ENCODE measurements at places on chromosomes 1 and 21.
A peak's percentile ranks its signal among the peaks of the same experiment; 100 is the strongest.

GRCh38 chr1:233113009-233113879 is 162.8 kb downstream of the NTPCR start:
- peak; percentile 90 for DNase-seq

- DNase-seq, result no peak
Measured at GRCh38 chr1:41633764-41634163, 149.3 kb upstream of the EDN2 start.

DNA sequence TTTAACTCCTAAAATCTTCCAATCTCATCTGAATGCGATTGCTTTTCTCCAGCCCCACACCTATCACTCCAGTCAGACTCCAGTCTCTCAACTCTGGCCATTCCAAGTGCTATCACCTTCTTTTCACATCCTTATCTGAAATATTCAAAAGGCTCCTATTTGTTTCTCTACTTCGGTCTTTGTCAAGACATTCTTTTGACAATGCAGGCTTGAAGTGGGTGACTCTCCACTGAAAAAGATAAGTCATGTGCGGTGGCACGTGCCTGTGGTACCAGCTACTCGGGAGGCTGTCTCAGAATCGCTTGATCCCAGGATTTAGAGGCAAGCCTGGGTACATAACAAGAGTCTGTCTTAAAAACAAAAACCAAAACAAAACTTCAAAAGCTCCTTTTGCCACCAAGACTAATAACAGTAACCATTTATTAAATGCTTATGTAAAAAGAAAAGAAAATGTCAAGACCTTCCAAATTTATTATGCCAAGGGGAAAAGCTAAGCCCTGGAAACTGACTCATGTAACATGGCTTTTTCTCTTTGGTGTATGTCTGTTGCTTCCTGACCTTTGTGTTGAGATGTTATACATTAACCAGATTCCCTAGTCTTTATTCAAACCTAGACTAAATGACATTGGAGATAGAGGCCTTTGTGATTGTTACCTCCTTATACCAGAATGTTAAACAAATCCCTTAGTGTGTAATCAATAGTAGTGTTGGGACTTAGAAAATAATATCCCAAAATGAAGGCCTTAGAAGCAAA is 3.6 kb downstream of the ALG14 start:
- DNase-seq, result no peak

DNA sequence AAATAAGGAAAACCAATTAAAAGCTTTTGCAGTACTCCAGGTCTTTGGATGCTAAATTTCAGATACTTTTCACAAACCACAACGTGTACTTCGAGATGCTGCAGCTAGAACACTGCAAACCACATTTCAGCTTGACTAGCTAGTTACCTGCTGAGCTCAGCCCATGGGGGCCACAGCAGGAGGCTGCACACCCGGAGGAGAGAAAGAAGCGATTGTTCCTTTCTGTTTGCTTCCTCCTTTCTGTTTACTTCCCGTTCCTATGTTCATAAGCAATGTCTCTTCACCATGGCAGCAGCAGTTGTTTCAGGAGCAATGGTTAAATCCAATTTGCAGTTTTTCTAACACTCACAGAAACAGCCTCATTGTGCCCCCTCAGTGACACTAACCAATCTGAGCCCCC is 225.6 kb upstream of the FGGY start:
- no peak for DNase-seq

GRCh38 chr1:203117611-203118575 is 9.6 kb upstream of the ADORA1 start:
- DNase-seq, result peak; percentile 94

DNA sequence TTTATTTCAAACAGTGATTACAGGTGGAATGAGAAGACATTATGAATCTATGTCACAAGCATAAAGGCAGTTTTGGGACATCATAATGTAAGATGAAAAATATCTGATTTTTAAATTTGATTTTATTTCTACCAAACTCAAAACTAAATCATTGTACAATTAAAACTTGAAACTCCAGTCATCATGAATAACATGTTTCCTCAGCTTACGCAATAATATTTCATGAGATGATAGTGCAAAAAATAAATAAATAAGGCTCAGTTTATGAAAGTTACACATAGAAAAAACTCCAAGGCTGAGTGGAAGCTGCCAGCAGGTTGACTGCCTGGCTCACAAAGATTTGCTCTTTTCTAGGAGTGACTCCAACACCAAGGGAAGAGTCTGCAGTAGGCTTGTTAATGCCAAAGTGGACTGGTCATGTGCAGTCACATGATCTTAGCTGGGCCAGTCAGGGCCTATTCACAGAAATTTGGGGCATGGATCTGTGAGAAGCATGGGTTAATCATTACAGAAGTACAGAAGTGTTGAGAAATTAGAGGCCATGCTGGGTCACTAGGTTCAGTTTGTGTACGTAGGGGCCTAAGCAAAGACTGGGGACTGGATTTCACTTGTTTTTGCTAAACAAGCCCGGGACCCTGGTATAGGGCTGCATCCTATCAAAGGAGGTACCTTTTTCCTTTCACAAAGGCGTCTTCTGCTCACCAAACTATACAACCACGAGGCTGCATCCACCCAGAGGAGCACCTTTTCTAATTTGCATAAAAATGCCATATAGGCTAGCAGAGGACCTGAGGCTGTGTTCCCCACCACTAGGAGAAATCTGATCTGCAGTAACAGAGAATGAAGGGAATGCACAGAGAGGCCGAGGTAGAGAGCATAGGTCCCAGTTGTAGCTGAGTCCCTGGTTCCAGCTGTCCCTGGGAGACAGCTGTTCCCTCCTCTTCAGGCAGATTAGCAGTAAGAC is 4.9 kb upstream of the ABCA4 start:
- DNase-seq, result peak; percentile 64

DNA sequence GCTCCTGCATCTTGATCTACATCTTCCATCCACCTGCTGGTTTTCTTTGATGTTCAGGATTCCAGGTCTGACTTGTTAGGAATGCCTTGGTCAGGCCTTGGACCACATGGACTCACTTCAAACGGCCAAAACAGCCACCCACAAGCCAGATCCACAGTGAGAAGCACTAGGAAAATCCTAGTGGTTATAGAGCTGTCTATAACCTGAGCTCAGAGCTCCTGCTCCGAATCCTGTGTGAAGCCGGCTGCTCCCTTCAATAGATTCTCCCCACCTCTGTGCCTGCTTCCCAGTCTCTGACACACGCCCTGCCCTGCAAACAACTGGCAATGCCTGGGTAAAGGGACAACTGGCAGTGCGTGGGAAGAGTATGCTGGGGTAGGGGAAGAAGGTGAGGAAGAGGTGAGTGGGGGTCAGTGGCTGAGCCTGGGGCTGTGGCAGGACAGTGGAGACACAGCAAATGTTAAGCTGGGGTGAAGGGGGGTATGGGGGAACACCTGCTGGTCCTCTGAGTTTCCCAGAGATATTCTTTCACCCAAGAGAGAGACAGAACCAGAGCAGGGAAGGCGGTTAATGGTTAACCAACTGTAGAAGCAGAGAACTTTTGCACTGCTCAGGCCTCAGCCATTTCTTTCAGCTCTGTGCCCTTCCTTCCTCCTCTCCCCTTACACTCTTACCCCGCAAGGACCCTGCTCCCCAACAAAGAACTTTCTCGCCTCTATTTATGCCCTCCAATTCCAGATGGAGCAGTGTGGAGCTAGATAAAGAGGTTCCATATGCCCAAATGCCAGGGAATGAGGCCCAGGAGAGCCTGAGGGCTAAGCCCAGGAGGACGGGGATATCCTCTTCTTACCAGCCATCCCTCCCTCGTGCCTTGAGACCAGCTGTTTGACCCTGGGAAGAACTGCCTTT is 4.5 kb downstream of the PLXNA2 start:
- no peak for DNase-seq

GRCh38 chr1:196409586-196409985 is 198.7 kb downstream of the KCNT2 start:
- no peak for DNase-seq

DNA sequence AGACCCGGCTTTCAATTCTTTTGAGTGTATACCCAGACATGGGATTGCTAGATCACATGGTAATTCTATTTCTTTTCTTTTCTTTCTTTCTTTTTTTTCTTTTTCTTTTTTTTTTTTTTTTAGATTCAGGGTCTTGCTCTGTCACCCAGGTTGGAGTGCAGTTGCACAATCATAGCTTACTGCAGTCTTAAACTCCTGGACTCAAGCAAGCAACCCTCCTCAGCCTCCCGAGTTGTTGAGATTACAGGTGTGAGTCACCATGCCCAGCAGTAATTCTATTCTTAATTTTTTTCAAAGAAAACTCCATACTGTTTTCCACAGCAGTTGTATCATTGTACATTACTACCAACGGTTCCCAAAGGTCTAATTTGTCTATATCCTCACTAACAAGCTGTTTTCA is 13.5 kb upstream of the RNF186 start:
- DNase-seq, result no peak

DNA sequence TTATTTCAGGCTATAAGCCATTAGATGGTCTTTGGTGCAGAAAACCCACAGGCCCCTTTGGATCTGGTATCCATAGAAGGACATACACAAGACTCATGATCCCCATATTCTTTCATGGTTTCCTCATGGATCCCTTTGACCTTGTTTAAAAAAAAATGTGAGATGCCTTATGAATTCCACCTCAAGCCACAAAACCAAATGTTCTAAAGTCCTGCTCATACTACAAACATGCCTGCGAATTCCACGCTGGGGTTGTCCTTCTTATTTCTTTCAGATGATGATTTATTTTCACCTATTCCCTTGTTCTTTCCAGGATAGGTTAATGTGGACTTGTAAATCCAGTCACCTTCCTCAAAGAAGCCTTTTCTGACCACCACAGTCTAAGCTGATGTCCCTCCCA is 256.9 kb upstream of the DPYD start:
- DNase-seq, result no peak

DNA sequence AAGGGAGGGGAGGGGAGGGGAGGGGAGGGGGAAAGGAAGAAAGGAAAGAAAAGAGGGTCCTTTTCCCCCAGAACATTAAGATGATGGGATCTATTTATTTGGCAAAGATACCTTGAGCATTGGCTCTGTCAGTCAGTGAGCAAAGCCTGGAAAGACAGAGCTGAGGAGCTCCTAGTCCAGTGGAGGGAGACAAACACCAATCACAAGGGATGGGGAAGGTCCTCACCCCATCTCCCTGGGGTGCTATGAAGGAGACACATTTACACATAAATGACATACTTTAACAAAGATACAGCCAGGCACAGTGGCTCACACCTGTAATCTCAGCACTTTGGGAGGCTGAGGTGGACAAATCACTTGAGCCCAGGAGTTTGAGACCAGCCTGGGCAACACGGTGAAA is 154.9 kb upstream of the TIAM1 start:
- DNase-seq, result no peak

GRCh38 chr1:32307324-32307723 is 15.4 kb downstream of the HDAC1 start:
- no peak for DNase-seq

DNA sequence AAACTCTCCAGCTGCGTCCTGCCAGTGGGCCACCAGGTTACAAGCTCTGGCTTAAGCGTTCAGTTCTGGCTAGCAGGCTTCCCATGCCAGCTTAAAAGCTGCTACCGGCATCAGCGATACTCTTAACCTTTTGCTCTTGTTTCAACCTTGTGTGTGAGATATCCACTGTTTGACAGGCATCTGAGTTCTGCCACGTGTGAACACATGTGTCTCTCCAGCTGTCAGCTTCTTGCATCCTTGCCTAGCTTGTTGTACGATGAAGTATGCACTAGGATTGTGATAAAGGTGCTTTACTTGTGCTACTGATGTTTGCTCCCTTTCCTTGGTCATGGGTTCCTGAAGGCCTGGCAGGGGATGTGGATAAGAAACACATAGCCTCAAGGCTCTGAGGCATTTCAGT is 201.6 kb downstream of the PRDM2 start:
- no peak for DNase-seq

DNA sequence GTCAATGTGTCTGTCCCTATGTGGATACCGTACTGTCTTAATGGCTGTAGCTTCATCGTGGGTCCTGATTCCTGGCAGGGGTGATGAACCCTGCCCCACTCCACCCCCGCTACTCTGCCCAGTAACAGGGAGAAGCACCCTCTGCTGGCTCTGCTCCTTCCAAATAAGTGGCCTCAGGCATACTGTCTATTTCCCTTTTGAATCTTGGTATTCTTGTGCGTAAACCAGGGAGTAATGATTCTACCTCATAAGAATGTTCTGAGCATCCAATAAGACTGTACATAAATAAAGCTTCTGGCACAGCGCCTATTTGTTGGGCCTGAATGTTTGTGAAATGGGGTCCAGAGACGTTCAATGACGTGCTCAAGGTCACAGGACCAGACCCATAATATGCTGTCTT is 35.2 kb upstream of the CTPS1 start:
- no peak for DNase-seq

DNA sequence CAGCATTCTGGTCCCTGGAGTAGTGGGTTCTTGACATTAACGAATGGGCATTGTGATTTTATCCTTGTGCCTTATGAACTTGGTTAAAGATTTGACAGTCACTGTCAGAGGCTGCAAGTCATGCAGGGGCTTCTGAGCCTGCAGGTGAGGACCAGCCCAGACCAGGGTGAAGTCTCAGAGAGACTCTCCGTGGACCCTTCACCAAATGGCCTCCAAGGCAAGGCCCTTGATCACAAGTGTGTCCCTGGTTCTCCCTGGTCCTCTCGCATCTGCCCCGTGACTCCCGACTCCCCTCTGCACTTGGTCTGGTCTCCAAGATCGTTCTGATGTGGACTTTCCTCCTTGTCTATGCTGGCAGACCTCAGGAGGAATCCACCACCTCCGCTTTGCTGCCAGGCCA is 476.5 kb upstream of the VAMP3 start:
- DNase-seq, result no peak

DNA sequence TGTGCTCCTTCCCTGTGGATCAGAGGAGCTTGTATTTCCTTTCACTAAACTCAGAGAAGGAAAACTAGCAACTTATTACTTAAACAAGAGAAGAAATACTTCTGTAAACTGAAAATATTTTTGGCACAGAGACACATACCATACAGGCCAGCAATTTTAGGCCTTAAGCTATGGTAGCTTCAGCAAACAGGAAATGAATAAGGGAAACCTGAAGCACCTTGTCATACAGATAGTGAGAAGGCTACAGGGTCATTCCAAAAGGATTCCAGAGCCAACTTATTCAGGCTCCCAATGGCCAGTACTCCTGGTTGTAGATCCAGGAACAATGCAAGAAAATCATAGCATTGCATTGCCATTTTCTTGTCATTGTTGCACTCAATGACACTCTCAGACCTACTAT is 9.1 kb upstream of the KYAT3 start:
- DNase-seq, result no peak

DNA sequence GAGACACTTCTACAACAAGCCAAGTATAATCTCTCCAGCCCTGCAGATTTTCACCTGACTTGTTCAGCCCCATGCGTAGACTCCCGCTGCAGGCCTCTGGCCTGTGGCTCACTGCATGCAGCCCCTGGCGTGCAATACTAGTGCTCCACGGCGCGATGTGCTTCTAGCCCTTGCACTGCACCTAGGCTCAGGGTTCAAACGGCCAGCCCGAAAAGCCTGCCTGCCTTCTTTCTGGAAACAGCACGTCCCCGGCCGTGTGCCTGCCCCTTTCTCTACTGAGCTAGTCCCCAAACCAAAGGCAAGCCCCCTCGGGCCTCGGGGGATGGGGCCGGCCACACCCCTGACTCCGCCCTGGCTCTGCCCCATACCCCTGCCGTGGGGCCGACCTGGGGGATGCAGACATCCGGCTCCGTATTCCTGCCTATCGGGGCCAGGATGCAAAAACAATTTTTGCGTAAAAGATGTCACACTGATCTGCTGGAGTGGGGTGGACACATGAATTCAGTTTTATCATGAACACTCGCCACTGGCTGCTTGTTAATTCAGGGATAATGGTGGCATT is 26.3 kb upstream of the TRAPPC10 start:
- DNase-seq, result peak; percentile 47

- no peak for DNase-seq
Measured at GRCh38 chr1:188641566-188642211, 1812.9 kb downstream of the PLA2G4A start.

GRCh38 chr1:56032096-56032676 is 547.2 kb downstream of the PLPP3 start:
- peak; percentile 77 for DNase-seq

GRCh38 chr1:95042286-95042685 is 30.5 kb downstream of the ALG14 start:
- no peak for DNase-seq

All from ELF-1 (cell line).